ENCODE measurements at places on chromosomes 11 and 22.

DNA sequence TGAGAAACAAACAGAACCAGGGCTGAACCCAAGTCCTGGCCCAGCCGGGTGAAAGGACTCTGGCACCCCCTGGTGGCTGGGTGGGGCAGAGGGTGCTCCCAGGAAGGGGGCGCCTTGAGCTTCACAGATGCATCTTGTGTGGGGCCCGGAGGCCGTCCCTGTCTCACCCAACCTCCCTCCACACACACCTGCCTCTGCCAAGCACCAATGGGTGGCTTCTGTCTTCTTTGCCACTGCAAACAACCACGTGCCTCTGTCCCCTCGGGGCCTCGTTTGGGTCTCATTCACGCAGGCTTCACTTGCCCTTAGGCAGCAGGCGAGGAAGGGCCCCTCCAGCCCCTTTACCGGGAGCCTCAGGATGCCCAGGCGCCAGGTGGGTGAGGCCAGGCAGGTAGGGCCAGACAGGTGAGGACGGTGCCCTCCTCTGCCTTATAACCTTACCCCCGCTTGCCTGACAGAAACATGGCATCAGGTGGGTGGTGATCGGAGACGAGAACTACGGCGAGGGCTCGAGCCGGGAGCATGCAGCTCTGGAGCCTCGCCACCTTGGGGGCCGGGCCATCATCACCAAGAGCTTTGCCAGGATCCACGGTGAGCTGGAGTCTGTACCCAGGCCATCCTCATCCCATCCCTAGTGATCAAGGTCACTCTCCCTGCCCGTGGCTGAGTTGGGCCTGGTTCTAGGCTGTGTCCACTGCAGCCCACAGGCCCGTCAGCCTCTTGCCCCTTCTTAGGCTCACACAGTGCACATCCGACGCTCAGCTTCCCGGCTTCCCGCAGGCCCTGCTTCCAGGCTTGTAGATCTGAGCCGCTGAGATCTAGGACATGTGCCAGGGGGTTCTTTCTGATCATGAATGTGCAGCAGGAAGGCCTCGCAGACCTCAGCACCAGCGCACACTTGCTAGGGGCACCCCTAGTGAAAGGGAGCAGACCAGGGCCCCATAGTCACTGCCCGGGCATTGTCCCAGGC, 17.2 kb downstream of the POLR3H start:
- ATAC-seq = peak; percentile 35

DNA sequence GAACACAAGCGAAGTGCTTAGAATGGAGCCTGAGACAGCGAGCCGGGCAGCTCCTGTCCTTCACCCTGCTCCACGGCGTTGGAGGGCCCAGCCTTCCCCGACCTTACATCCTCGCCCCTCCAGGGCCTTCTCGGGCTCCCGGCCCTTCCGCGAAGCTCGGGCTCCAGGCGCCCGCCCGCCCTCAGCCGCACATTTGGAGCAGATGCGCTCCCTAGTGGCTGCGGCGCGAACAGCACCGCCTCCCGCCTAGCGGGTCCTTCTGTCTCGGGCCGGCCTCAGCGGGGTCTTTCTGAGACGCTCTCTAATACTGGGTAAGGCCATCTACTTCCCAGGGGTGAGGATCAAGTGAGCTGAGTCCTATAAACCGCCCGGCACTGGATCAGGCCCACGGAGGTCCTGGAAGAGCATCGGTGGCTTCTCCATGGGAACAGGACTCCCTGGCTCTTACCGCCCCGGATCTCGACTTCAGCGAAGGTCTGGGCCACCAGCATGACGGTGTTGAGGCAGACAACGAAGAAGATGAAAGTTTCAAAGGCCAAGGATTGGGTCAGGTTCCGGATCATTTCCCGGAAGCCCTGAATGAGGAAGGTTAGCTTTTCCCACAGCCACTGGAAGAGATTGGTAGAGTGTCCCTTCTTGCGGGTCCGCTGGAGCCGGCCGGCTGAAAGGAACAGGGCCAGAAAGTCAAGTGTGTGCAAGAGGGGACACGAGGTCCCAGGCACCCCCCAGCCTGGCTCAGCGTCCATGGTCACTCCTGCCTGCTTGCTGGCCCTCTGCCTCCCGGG, 3.7 kb downstream of the CATSPER1 start:
- peak; percentile 70 for ATAC-seq

GRCh38 chr22:22060200-22061084, 77.9 kb upstream of the TOP3B start:
- peak; percentile 82 for ATAC-seq

DNA sequence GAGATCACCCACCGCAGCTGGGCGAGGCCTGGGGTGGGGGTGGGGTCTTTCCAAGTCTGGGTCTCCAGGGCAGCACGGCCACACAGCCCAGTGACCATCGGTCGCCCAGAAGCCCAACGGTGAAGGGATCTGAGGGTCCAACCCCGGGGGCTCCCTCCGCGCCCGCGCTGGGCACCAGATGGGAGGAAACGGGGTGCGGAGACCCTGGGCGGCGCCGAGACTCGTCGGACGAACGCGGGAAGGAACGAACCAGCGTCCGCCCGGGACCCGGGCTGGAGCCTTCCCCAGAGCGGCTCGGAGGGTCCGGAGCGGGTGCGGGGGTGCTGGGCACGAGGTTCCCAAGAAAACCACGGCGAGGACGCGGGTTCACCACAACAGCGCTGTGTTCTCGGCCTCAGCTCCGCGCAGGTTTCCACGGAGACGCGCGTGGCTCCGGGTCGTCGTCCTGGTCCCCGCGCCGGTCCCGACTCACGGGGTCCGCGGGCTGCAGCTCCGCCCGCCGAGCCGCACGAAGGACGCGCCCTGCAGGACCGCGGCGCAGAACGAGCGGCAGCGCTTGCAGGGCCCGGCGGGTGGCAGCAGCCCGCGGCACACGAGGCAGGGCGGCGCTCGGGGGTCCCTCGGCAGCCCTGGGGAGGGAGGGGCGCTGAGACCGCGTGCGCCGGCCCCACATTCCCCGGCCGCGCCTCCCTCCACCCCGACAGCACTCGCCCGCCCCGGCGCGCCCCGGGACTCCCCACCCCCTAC, 2.3 kb upstream of the IL17REL start:
- ATAC-seq = no peak

DNA sequence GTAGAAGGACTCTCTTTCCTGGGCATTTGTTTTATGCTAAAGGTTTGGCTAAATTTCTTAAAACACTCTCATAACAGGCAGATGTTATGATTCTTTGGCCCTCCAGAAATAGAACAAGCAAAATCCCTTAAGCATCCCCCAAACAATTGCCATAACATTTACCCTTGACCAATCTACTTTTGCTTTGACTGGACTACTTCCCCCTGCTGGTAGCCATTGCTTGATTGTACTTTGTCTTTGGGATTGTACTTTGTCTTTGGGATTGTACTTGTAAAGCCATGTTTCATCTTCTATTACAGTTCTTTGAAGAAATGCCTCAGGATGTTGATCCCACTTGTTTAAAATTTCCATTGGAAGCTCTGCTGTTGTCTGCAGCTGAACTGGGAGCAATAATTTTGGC, 53.3 kb upstream of the GLYAT start:
- ATAC-seq = no peak

DNA sequence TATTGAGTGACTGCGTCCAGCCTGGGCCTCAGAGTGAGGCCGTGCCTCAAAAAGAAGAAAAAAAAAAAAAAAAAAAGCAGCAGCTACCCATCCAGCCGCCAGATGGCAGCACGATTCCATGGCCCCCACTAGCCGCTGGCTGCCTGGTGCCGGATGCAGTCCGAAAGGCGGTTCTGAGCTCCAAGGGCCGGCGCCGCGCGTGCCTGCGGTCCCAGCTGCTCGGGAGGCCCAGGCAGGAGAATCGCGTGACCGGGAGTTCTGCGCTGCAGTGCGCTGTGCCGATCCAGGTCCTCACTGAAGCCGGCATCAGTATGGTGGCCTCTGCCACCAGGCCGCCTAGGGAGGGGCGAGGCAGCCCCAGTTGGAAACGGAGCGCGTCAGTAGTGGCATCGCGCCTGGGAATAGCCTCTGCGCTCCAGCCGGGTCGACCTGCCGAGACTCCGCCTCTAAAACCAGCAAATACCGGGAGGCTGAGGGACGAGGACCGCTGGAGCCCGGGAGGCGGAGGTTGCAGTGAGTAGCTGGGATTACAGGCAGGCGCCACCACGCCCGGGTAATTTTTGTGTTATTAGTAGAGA, 19.3 kb downstream of the SCARF2 start:
- peak; percentile 78 for ATAC-seq

DNA sequence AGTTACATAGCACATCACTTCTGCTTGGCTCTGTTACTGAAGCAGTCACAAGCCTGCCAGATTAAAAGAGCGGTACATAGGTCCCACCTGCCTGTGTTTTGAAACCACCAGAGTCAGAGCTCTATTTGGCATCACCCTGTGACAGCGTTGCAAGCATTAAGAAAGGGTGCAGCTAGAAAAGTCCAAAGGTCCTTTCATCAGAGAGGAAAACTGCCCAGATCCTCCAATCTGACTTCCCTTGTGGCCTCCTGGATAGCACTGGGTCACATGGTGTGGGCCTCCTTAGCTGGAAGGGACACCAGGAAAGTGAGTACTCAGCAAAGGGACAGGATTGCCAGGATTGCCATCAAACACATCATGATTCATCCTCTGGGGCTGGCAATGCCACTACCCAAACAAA, 22.9 kb downstream of the STX3 start:
- no peak for ATAC-seq

DNA sequence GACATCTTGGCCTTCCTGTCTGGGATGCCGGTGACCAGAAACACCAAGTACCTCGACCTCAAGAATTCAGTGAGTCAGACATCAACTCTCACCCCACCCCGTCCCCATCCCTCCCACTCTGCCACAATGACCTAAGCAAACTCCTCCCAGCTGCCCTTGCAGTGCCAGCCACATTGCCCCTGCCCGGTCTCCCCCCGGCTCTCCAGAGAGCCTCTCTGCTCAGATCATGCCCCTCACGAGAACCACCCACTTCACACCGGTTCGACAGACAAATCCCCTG, 23.6 kb upstream of the MYRF start:
- ATAC-seq = no peak

GRCh38 chr22:39562839-39563489, 7.6 kb upstream of the CACNA1I start:
- ATAC-seq = no peak

DNA sequence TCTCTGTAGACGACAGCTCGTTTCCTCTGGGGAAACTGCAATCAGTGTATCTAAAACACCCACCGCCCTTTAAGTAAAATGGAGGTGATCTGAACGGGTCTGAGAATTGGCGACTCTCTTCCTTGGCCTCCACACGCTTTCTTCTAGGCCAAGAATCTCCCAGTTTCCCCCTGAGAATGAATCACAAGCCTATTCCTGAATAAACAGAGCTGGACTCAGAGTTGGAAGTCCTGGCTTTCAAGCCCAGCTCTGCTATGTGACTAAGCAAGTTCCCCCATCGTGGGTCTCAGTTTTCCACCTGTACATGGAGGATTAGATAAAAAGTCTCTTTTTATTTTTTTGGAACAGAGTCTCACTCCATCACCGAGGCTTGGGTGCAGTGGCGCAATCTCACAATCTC, 200.4 kb downstream of the MN1 start:
- no peak for ATAC-seq
